ENCODE measurements at places on chromosomes 6 and 20. TPM values are rescaled to one million over a fixed set of nuclear protein-coding genes. Genes with fewer than 3 reads are reported as not detected.

DNA sequence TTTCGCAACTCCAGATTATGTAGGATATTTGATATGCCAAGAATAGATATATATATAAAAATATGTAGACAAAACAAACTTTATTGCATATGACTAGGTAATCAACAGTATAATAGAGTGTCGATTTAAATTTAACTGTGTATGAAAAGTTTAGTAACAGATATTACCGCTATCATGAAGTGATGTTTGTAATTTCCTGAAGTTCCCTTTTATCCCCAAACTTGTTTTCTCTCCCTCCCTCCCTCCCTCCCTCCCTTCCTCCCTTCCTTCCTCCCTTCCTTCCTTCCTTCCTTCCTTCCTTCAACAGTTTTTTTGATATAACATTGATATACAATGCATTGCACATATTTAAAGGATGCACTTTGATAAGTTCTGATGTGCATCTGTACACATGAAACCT lies 15.2 kb downstream of the ADGB start:
- no peak for DNase-seq

DNA sequence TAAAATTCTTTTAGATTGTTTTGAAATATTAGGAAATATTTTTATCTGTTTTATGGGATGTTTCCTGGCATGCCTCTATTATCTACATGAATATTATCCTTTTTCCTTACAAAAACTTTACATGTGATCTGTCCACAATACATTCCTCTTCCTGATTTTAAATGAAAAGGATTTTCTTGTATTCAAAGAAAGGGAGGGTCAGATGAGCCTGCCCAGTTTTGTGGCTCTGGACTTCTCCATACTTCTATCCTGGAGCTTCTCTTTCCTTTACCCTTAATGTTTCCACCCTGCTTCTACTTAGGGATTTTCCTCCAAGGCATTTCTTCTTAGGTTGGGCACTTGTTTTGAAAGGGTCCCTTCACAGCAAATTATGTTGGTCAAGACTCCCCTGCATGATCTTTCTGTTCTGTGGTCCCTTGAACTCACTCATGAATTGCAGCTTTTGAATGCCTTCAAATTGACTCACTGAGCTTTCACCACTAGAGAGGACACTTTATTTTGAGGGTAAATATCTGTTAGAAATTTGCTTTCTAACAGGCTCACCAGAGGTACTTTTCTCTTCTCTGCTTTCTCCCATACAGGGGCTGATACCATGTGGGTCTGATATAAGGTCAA lies 104.9 kb downstream of the CENPW start:
- DNase-seq: no peak

- no peak for DNase-seq
Measured at GRCh38 chr20:33412484-33412838, 11.1 kb upstream of the CDK5RAP1 start.

Gene CSNK2B
- total RNA-seq: 141 TPM

GRCh38 chr6:35260591-35261570 lies 1.3 kb downstream of the ZNF76 start:
- DNase-seq: no peak

Gene TRIM15
- total RNA-seq: not detected

DNA sequence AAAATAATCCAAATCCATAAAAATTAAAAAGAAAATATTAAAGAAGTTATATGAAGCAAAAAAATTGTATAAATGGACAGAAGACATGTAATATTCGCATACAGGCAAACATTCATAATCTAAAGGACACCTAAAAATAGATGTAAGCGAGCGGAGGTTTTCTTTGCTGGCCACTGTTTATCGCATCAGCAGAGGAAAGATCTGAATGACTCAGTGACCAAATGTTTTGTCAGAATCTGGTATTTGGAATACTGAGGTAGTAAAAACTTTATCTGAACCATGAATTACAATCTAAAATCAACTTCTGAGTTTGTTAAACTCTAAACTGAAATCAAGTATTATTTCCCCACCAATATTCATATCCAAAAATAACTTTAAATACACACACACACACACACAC lies 7.8 kb downstream of the TSPYL4 start:
- DNase-seq: no peak

DNA sequence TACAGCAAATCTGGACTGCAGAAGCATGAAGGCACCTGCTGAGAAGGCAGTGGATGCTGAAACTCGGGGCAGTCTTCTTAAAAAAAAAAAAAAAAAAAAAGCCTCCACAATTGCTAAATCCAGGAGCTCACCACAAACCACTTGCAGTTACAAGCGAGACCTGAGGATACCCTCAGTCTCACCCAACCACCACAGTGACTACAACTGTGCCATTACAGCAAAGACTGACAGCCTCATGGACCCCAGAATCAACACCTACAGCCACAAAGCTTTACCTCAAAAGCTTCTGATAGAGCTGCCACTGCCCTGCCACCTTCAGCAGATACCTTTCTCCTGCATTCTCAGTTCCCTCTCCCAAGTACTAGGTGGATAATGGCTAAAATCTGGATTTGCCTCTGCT lies 9.0 kb downstream of the COL21A1 start:
- no peak for DNase-seq

DNA sequence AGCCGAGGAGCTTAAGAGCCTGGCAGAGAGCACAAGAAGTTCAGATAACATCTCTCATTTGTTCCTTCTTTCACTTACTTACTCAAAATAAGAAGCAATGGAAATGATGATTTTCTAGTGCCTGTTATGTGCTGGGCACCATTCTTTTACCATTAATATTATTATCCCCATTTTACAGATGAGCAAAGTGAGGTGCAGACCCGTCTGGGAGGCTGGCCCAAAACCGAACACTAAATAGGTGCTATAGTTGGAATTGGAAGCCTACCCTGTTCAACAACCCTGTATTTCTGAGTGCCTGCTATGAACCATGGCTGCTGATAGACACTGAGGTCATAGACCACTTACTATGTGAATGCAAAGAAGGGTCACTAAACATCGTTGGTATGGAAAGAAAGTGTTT lies 25.0 kb upstream of the MTRF1L start:
- DNase-seq: no peak

Gene WFDC10B
- not detected for total RNA-seq

Gene PCSK2
- total RNA-seq: not detected

- no peak for DNase-seq
Measured at GRCh38 chr6:111585241-111585973, 20.3 kb downstream of the TRAF3IP2 start.

DNA sequence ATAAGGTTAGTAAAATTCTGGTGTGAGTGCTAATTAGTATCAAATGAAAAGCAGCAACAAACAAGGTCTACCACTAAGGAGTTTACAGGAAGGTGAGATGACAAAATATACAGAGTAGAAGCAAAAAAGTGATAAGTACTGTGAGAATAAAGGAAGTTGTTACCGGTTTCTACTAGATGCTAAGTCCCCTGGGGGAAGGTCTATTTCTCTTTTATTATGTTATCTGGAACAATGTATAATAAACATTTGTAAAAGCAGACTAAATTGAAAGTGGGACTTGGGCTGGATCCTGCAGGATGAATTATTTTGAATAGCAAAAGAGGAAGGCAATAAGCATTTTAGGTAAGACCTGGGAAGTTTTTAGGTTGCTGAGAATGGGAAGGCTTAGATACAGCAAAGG lies 158.7 kb upstream of the SLC22A16 start:
- no peak for DNase-seq

DNA sequence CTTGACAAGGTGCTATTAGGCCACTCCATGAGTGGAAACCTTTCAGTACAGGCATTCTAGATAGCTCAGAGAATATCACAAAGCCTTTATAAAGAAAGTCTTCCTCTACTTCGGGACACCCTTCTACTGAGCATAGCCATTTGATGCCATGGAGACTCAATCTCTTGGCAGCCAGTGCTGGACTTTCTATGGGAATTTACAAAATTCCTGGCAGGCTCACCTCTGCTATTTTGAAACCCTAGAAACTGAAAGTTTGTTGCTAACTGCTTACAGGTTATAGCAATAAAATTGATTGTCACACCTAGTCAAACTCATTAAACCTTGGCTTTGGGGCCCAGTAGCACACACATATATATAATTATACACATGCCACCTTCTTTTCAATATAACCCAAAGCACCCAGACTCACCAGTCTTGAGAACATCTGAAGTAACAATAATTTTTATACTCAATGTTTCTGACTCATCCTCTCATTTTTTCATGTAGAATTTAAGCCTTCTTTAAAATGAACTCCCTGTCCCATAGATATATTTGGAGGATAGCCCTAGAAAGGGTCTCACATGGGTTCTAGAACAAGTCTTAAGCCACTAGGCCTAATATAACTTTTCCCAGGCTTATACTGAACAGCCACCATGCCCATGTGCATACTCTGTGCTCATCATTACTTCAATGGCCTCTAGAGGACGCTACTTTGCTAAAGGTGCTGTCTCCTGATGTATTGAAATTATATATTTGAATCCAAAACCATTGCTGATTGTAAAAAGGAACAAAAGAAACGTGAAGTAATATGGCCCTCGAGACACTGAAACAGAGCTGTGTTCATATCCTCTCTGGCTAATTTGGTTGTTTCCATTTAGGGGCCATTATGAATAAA lies 368.1 kb upstream of the MARCKS start:
- no peak for DNase-seq

DNA sequence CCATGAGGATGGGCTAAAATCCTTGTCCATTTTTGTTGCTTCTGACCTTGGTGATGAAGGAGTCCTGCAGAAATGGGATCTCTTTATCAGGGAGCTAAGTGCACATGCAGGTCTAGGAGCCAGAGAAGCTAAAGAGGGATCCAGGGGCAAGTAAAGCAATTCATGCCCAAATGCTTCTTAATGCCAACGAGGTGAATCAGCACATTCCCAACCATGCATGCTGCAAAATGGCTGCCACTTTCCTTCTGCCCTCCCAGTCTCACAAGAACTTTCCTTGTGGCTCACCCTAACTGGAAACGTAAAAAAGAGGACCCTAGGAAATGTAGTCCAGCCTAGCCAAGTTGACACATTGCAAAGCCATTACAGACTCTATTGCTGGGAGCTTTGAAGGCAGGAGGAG lies 298.4 kb downstream of the MAFB start:
- DNase-seq: no peak

Gene PRSS16
- 0.49 TPM for total RNA-seq

GRCh38 chr6:29071831-29072723 lies 15.0 kb downstream of the OR2B3 start:
- no peak for DNase-seq

- no peak for DNase-seq
Measured at GRCh38 chr20:61499859-61500554, 247.9 kb downstream of the CDH4 start.

- no peak for DNase-seq
Measured at GRCh38 chr6:116314218-116314617, 34.5 kb upstream of the TSPYL1 start.

GRCh38 chr6:6588064-6588923 lies at the start of gene LY86:
Gene LY86, plus strand, starts transcription at chr6:6588720. Its CDS starts 15 bp downstream, at chr6:6588735.
- DNase-seq: no peak

GRCh38 chr6:25278261-25278913 lies 787 bp upstream of the CARMIL1 start:
- no peak for DNase-seq
